Stimulated activated CD8-positive, alpha-beta memory T cell treated with anti-CD3 and anti-CD28 coated beads, Interleukin-7, amount 100 ng/mL, for 1 hour (primary cell): ENCODE measurements at places on chromosomes 6 and 20.

- no peak for DNase-seq
Observed at GRCh38 chr6:121590438-121590837, 155.0 kb downstream of the GJA1 start.

GRCh38 chr20:25397821-25398220 lies 7.2 kb upstream of the ABHD12 start:
- DNase-seq = no peak

- DNase-seq = no peak
Observed at GRCh38 chr20:22339091-22339881, 245.1 kb downstream of the FOXA2 start.

DNA sequence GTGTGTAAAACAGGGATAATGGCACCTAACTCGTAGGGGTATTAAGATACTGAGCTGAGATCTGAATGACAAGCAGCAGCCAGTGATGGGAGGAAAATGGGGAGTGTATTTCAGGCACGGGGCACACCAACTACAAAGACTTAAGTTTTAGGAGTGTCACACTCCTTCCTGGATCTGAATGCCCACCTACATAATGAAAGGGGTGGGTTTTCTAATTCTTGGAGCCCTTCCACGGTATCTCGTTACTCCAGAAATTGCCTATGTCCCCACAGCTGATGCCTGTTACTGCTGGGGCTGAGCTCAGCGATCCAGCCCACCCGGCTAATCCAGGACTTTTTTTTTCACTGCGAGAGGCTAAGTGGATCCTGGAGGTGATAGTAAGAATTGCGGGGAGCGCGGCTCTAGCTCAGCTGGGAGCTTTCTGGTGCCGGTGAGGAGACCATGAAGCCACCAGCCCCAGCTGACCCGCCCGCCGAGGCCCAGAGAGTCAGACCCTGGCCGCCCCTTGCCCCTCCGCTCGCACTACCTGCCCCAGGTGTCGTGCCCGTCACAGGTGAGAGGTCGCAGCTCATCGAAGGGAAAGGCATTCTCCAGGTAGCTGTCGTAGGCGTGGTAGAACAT lies 727 bp downstream of the EDEM2 start:
- no peak for DNase-seq

- no peak for DNase-seq
Observed at GRCh38 chr6:80133020-80133419, 26.5 kb downstream of the BCKDHB start.

GRCh38 chr6:100167585-100167984 lies 173.6 kb upstream of the MCHR2 start:
- no peak for DNase-seq

DNA sequence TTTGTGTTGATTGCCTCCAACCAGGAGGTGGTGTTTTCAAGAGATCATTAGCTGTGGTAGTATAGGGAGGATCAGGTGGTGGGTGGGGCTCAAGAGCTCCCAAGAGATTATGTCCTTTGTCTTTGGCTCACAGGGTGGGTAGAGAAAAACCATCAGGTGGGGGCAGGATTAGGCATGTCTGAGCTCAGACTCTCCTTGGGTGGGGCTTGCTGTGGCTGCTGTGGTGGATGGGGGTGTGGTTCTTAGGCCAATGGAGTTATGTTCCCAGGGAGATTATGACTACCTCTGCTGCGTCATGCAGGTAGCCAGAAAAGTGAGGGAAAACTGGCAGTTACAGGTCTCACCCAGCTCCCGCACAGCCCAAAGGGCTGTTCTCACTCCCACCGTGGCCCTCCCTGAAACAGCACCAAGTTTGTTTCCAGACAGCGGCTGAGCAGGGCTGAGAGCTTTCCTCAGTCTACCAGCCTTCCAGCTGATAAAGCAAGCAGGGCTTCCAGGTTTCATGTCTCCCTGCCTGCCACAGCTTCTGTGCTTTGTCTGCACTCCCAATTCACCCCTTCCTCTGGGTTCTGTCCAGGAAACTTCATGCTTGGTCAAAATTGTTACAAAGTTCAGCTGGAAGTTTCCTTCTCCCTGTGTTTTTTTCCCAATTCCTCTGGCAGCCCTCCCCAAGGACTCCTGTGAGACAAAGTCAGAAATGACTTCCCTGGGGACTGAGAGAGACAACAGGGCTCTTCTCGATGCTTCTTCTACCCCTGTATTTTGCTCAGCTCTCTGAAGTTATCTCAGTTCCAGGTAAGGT lies 481.1 kb upstream of the MAN1A1 start:
- no peak for DNase-seq

DNA sequence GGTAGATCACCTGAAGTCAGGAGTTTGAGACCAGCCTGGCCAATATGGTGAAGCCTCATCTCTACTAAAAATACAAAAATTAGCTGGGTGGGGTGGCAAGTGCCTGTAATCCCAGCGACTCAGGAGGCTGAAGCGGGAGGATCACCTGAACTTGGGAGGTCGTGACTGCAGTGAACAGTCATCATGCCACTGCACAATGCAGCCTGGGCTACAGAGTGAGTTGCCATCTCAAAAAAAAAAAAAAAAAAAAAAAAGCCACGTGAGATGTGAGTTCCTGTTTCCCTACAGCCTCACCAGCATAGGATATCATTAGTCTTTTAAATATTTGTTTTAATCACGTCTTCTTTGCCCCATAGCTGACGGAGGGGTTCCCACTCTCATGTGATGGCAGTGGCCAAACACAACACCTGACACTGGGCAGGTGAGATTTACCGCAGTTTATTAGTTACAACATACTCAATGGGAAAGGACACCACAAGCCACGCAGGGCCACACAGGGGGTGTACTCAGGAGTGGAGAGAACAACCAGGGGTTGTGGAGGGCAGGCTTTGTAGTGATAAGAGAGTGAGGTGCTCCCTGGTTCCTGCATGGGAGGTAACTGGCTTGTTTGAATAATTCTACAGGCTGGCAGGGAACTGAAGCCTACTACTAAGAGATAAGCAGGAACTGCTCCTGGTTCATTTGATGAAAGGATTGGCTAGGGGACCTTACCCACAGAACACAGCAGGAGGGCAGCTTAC lies 4.6 kb upstream of the LZTS3 start:
- DNase-seq = no peak

GRCh38 chr6:154166140-154166539 lies 127.1 kb downstream of the OPRM1 start:
- no peak for DNase-seq
